Naive thymus-derived CD4-positive, alpha-beta T cell (primary cell): ENCODE measurements at places on chromosomes 1 and 21. TPM values are rescaled to one million over a fixed set of nuclear protein-coding genes. Genes with fewer than 3 reads are reported as not detected.

S100A14 gene
- not detected for total RNA-seq

DYNLT5 gene
- not detected for total RNA-seq

OR2M3 gene
- total RNA-seq, result not detected

HAO2 gene
- not detected for total RNA-seq

ERICH3 gene
- total RNA-seq, result not detected in 2 replicates

KCNJ6 gene
- total RNA-seq, result not detected

ZNF436 gene
- 6.7 and 6.8 TPM in 2 replicates for total RNA-seq

DNA sequence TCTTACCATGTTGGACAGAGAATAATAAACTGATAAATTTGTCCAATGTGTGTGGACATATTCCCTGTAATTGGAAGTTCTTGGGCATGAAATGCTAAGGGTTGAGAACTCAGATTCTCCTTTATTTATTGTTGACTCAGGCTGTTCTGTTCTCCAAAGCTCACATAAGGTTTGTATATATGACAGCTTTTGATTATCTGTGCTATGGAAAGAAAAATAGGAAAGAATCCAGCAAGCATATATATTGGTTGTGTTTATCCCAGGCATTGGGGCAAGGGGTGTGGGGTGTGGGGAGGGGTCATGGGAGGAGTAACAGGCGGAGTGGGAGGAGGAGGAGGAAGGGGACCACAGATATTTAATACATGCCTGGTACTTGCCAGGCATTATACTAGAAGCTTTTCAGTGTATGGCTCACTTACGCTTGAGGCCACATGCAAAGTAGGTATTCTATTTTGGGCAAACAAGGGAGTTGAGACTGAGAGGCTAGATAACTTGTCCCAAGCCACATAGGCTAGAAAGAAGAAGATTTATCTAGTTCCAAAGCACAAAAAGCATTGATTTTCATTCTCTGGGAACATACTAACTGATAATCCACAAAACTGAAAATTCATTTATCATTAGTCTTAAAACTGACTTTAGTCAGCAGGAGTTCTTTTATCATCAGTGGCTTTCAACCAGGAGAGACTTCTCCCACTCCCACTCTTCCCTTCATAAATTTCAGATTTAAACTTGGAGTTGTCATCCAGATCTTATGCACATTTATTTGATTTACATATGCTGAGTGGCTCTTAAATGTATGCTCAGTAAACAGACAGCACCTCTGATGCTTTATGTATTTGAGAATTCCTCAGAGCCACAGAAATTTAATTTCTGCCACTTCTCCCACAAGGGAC, 27.2 kb downstream of the NGF start:
- no peaks in the 10 kb centered on the region for H3K36me3 ChIP-seq
- DNase-seq, result no peak
- H3K4me1 ChIP-seq, result no peaks in the 10 kb centered on the region
- no peak overlapping the region for H3K4me3 ChIP-seq
- no peaks in the 10 kb centered on the region for H3K27me3 ChIP-seq

DNA sequence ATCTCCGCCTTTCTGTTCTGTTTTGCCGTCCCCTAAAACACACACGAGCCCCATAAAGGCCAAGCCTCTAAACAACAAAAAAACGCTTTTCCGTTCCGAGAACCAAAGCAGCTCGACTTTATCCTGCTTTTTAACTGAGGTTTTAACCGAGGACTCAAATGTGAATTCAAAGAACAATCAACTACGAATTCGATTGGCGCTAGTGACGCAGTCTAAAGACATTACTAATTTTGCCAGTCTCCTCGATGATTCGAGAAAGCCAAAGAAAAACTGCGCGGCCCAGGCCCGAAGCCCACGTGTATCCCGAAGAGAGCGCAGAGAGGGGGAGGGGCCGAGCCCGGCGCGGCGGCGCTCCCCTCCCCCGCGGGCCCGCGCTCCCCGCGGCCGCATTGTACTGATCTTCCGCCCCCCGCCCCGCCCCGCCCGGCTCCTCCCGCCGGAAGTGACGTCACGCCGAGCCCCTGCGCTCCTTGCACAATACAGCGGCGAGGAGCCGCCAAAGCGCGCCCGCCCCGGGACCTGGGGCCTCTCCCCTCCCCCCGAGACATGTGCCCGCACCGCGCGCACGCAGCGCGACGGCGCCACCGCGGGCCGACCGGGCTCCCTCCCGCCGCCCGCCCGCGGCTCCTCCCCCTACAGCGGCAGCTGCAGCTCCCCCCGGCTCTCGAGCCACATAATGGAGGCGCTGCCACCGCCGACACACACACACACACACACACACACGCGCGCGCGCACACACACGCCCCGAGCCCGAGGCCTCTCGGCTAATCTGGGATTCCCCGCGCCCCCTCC, 1.4 kb downstream of the HNRNPU start:
- no peaks in the 10 kb centered on the region for H3K27me3 ChIP-seq
- peak; percentile 94 for DNase-seq
- peak overlapping the region; percentile 100 for H3K27ac ChIP-seq
- peaks cover 34% of the 10 kb centered on the region for H3K36me3 ChIP-seq

GRCh38 chr1:53330819-53331218, 2.9 kb upstream of the LRP8 start:
- no peaks in the 10 kb centered on the region for H3K36me3 ChIP-seq
- no peaks in the 10 kb centered on the region for H3K27me3 ChIP-seq

GRCh38 chr1:243713470-243714186, 136.4 kb downstream of the AKT3 start:
- no peak overlapping the region for H3K4me3 ChIP-seq
- no peaks in the 10 kb centered on the region for H3K4me1 ChIP-seq
- no peak overlapping the region for H3K27ac ChIP-seq
- DNase-seq, result no peak

DNA sequence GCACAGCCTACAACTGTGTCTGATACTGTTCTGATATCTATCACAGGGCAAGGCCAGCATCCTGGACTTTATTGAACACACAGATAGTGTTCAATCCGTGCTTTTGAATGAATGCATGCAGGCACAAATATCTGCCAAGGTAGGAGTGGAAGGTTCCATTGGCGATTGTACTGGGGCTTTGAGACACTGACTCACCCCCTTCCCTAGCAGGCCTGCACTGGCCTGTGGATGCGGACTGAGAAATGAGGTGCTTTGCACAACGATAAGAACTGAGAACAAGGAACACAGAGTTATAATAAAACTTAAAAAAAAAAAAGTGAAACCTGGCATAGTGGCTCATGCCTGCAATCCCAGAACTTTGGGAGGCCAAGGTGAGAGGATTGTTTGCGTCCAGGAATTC, 62.4 kb upstream of the NGF start:
- H3K4me3 ChIP-seq, result no peak overlapping the region
- DNase-seq, result no peak
- H3K36me3 ChIP-seq, result no peaks in the 10 kb centered on the region
- H3K27ac ChIP-seq, result no peak overlapping the region
- no peaks in the 10 kb centered on the region for H3K4me1 ChIP-seq

DNA sequence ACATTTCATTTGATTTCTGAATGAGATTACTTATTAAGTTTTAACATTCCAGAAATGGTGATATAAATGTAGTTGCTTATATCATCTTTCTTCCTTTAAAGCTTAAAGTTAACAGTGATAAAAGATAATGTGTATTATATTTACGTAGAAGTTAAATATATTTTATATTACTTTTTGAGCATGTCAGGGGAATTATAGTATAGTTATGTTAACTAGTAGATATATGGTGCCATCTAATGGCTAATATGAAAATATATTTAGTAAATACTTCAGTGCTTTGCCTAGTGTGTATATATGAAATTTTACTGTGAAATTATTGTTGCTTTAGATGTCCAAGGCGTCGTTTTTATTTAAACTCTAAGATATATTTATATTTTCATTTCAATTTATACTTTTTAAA, 51.5 kb downstream of the SYT14 start:
- no peaks in the 10 kb centered on the region for H3K27me3 ChIP-seq
- H3K36me3 ChIP-seq, result no peaks in the 10 kb centered on the region
- no peak overlapping the region for H3K27ac ChIP-seq
- DNase-seq, result no peak
- H3K4me1 ChIP-seq, result no peaks in the 10 kb centered on the region

- H3K4me1 ChIP-seq, result peaks cover 19% of the 10 kb centered on the region
- no peak overlapping the region for H3K27ac ChIP-seq
- H3K36me3 ChIP-seq, result peaks cover under 1% of the 10 kb centered on the region
- H3K27me3 ChIP-seq, result no peaks in the 10 kb centered on the region
These were observed 10.2 kb upstream of the NCMAP start for GRCh38 chr1:24545662-24546061.

DNA sequence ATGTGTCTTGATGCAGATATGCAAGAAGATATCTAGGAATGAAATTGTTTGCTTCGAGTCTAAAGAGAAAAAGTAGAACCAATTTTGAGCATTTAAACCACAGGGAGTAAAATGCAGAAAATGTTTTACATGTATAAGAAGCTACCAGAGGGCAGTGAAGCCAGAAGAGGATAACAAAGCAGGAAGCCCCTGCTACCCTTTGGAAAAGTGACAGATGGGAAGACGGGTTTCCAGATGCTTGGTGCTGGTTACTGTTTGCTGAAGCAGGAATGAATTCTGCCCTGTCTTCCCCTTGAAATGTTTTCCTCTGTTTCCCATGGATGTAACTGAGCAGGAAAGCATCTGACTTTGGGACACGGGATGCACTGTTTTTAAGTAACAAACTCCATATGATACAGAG, 822.2 kb downstream of the MRPL39 start:
- no peak overlapping the region for H3K27ac ChIP-seq
- H3K27me3 ChIP-seq, result no peaks in the 10 kb centered on the region
- no peaks in the 10 kb centered on the region for H3K4me1 ChIP-seq
- no peak for DNase-seq
- no peak overlapping the region for H3K4me3 ChIP-seq
- H3K36me3 ChIP-seq, result no peaks in the 10 kb centered on the region

DNA sequence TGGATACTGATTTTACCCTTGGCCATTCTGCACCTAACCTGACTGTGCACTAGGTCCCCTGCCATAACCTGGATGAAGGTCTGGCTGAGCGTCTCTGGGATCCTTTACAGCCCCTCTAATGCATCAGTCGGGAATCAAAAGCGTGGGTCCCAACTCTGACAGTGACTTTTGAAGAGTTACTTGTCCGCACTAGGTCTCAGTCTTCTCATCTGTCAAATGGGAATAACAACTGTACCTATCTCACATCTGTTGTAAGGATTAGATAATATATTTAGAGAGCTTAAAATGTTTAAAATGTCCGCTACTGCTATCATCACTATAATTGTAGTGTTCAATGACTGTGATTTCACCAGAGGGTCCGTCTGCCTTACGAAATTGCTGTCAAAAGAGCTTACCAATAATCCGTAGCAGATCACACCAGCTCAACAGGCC, 746 bp downstream of the TADA1 start:
- no peaks in the 10 kb centered on the region for H3K36me3 ChIP-seq
- peak overlapping the region; percentile 83 for H3K27ac ChIP-seq
- peaks cover 12% of the 10 kb centered on the region for H3K4me1 ChIP-seq

GRCh38 chr1:30763651-30764248, 6.2 kb upstream of the LAPTM5 start:
- no peak overlapping the region for H3K27ac ChIP-seq
- no peaks in the 10 kb centered on the region for H3K27me3 ChIP-seq
- H3K36me3 ChIP-seq, result no peaks in the 10 kb centered on the region
- no peak overlapping the region for H3K4me3 ChIP-seq
- no peak for DNase-seq
- peaks cover 60% of the 10 kb centered on the region for H3K4me1 ChIP-seq
